AG04450 (cell line): ENCODE measurements at places on chromosomes 4 and X.

GRCh38 chrX:148416142-148416541 lies 84.3 kb upstream of the AFF2 start:
- DNase-seq, result no peak

DNA sequence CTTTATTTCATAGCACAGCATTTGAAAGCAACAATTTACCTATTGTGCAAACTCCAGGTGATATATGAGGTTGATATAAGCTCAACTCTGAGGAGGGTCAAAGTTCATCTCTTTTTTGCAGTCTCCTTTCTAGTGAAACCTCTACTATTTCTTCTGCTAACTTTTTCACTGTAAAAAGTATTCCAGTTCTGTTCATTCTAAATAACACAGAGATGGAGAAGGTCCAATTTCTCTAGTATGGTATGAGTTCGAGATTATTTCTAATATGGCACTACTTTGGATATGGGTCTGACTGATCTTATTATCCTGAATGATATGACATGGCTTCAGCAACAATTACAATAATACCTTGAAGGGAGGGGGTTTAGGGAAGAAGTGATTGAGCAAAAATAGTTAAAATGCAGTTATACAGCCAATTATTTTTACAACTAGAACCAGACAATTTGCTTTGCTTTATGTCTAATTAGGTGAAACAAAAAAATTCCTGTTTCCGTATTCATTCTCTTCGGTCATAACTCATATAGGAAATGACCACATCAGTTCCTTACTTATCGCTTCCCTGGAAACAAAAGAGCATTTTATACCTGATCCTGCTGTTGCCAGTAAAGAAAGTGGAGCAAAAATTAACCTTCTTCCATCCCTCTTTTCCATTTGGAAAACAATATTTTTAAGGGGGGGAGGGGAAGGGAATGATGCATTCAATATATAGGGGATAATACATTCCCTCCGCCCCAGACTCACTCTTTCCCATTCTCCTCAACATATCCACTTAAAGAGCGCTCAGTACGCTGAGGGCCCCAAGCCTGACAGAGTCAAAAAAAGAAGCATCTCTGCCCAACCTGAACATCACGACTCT lies 1.0 kb downstream of the TBC1D9 start:
- DNase-seq, result no peak

DNA sequence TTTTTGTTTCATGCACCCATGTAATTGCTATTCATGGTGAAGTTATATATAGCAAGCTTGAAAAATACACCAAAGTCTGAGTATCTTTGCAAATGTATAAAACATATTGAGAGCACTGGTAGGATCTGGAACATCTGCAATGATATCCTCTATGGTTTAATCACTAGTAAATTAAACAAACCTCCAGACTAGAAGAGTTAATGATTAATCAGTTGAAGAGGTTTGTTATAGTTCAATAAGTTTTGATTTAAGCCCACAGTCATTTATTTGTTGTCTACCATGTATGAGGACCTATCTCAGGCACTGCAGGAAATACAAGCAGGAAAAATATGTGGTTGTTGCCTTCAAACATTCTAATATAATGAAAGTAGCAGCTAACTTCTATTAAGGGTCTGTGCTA lies 16.5 kb downstream of the CYBB start:
- no peak for DNase-seq

DNA sequence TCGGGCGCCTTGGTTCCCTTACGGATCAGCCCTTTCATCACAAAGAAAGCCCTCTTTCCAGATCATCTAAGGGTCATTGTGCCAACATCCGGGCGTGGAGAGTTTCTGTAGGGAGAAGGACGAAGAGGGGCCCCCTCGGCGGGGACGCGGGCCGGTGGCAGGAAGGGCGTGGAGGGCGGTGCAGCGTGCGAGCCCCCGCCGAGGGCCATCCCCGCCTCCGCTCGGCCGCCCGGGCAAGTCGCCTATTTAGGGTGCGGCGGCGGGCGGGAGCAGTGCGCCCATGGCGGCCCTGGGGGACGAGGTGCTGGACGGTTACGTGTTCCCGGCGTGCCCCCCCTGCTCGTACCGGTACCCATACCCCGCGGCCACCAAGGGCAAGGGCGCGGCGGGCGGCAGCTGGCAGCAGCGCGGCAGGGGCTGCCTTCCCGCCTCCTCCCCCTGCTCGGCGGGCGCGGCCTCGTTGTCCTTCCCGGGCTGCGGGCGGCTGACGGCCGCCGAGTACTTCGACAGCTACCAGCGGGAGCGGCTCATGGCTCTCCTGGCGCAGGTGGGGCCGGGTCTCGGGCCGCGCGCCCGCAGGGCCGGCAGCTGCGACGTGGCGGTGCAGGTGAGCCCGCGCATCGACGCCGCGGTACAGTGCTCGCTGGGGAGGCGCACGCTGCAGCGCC lies at the start of gene ZAR1:
Gene ZAR1 (plus strand): TSS at position 241 of the 668 bp plus-strand sequence. CDS start 40 bp downstream, at position 281.
- DNase-seq, result no peak

DNA sequence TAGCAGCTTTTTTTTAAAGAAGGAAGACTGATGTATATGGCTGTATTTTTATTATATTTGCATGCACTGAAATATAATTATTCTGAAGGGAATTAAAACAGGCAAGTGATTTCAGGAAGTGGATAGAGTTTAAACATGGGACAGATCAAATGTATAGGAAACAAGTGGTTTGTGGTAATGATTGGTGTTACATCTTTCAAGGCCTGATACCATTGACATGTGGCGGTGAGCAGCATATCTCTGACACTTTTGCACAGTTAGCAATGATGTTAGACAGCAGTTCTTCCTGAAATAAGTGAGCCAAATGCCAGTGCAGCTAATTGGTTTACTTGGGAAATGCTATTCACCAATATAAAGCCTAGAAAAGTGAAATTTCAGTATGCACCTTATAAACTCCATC lies 272.1 kb downstream of the RPA4 start:
- no peak for DNase-seq

DNA sequence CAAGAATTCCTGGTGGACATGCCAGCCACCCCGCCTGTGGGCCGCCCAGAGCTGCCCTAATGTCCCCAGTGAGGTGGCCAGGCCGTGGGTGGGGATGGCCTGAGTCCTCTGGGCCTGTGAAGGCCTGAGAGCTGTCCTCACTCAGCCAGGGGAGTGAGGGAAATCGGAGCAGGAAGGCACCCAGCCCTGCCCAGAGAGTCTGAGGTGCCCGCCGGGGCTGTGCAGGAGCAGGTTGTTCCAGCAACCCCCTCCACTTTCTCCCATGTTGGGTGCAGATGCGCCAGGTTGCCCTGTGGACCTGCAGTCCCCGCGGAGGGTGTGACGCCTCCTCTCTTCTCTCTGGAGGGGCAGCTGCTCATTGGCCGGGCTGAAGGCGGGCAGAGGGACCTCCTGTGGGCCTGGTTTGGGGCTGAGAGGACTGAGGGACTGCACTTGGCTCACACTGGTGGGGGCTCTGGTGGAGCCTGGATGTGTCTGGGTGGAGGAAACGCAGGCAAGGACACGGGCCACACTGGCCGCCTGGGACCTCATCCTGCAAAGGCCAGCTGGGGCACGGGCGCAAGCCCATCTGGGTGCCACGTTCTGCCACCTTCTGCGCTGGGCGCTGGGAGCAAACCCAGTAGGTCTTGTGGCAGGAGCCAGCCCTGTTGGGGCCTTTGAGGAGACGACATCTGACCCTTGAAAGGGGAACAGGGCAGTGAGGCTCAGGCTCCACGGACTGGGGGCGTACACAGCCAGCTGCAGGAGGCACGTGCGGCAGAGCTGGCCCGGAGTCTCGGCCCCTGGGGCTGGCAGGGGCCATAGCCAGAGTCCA lies 14.0 kb downstream of the DOK7 start:
- DNase-seq, result no peak

DNA sequence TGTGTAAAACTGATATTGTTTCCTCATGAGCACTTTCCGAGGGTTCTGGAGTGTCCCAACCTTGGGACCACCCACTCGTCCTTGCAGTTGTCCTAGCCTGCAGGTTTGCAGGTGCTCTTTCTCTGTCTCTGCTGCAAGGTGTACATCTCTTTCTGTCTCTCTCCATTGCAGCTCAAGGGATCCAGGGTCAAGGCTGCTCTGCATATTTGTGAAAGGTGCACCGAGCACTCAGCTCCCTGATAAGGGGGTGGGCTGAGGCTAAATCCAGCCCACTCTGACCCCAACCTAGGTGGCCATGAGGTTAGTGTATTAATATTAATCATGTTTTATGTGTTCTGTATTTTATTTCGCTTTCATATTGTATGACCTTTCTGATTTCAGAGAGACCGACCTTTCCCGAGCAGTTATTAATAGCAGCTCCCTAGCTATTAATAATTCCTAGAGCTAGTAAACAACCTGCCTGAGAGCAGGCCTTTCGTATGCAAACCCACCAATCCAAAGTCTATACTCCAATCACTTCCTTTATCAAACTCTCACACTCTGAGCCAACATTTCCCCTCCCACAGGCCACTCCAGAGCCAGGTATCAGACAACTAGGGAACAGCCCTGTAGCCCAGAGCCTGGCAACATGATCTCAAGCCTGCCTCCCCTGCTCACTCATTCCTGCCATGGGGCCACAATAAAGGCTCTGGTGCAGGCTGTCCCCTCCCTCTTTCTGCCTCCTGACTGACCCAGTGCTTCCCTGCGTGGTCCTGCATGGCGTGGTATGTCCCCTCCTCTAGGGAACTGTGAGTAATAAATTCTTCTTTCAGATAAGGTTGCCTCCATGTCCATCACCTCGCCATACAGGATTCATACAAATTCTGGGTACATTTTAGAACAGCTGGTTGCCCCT lies 73.9 kb downstream of the SLC2A9 start:
- DNase-seq, result no peak

GRCh38 chrX:73127700-73128241 lies 48.5 kb upstream of the PABPC1L2A start:
- no peak for DNase-seq

- DNase-seq, result peak; percentile 89
Observed at GRCh38 chrX:13376857-13377549, 57.1 kb upstream of the ATXN3L start.

- no peak for DNase-seq
Observed at GRCh38 chrX:53261355-53261972, 19.9 kb downstream of the IQSEC2 start.

GRCh38 chrX:77900688-77901087 lies 1.4 kb downstream of the COX7B start:
- DNase-seq, result no peak

- no peak for DNase-seq
Observed at GRCh38 chrX:136067966-136068365, 79.4 kb upstream of the FHL1 start.

GRCh38 chr4:110612631-110613269 lies 10.1 kb downstream of the PITX2 start:
- DNase-seq, result no peak

- DNase-seq, result no peak
Observed at GRCh38 chr4:144902614-144903013, 195.4 kb downstream of the ANAPC10 start.

DNA sequence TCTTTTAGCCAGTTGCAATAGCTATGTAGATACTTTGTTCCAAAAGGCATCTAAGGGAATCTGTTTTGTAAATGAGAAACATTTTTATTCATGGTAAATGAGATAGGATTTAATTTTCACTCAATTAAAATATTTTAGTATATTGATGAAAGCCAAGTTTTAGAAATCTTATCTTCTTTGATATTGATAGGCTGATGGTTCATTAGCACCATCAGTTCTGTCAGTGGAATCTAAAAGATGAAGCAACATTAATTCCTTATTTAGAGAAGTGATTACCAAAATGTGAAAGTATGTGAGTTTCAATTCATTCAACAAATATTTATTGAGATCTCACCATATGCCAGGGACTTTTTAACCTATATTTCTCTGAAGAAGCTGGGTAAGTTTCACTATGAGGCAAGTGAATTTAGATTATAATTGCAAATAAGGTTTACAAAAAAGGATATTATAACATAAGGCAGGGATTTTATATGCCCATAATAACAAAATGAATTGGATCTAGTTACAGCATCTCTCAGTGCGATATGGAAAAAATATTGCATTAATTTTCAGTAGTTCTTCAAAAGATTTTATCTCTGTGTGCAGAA lies 79.3 kb downstream of the GABRB1 start:
- DNase-seq, result no peak

GRCh38 chr4:106691749-106692148 lies 323.2 kb upstream of the GIMD1 start:
- DNase-seq, result no peak

DNA sequence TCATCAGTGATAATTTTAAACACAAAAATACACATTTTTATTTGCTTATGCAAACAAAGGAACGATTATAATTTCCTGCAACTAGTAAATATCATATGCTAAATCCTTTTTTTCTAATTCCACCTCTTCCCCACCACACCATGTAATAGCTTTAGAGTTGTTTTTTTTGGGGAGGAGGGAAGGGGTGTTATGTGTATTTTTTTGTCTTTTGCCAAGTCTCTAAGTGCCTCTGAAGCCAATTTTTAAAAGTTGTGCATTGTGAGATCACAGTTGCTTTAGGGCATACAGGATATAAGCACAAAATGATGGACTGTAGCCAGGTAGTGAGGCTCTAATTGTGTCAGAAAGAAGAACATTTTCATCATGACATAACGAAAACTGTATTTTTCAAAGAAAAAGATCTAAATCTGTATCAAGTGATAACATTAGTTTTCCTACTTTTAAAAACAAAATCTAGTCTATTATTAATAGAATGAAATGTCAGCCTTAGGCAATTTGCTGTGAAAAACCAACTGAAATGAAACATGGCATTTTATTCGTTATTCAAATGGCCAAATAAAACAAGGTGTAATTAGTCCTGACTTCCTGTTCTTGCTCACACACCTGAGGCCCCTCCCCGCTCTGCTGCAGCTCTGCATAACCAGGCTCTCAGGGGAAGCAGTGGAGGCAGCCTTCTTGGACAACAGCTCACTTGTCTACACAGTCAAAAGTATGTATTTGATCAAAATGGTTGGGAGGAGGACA lies 157.4 kb downstream of the PALLD start:
- DNase-seq, result no peak

DNA sequence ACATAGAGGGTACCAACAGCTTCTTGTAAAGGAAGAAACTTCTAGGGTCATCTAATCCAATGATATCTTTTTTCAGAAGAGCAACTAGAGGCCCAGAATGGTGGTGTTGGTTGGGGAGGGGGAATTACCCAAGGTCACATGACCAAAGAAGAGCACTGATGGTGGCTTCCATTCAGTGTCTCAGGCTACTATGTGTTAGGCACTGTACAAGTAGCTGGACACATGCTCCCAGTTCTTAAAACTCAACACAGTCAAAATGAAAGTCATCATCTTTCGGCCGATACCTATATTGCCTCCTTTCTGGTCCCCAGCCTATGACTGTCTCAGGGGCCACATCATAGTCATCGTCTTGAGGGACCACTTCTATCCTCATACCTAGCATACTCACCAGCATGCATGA lies 88.1 kb downstream of the ARHGAP6 start:
- DNase-seq, result no peak

DNA sequence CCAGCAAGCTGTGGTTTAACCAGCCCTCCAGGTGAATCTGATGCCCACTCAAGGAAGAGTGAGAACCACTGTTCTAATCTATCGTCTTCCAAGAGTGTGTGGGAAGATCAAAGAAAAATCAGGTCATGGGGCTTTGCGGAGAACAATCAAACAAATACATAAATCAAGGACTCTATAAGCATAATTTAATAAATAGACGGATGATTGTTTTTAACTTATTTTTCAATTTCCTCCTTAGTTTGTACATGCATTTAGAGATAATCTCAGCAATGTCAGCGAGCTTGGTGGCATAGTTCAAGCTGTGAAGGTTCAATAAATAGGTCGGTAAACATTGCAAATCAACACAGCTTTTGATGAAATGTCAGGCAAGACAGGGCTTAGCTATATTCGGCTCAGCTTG lies 84.9 kb downstream of the DMD start:
- DNase-seq, result no peak
